ENCODE measurements at places on chromosomes 1 and 21.

- DNase-seq, result peak; percentile 99
These were observed 207.4 kb upstream of the RUNX1 start for GRCh38 chr21:35256468-35256988.

GRCh38 chr1:65772607-65773006, 20.1 kb upstream of the PDE4B start:
- DNase-seq, result no peak

DNA sequence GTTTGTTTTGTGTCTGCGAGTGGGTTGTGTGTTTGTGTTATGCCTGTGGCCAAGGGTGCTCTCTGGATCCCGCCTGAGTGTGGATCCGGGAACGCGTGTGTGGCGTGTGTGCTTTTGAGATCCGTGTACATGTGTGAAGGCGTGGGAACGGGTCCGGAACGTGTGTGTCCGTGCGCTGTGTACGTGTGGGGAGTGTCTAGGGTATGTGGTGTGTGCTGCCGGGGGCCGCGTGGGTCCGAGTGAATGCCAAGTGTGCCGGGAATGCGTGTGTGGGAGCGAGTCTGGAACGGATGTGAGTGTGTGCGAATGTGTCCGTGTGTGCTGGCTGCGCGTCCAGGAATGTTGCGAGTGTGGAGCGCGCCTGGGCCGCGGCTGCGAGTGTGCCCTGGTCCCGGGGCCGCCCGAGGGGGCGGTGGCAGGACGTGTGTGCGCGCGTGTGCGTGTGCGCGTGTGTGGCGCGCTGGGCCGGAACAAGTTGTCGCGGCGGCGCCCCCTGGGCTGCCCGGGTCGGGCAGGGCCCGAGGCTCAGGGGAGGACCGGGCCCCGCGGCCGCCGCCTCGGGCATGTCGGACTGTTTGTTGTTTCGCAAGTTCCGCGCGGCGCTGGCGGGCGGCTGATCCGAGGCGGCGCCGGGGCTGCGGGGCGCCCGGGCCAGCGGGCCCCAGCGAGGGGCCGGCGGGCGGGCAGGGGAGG, 953 bp downstream of the PTPRU start:
- DNase-seq, result peak; percentile 49

- DNase-seq, result no peak
These were observed 15.3 kb downstream of the LURAP1 start for GRCh38 chr1:46218443-46218842.

DNA sequence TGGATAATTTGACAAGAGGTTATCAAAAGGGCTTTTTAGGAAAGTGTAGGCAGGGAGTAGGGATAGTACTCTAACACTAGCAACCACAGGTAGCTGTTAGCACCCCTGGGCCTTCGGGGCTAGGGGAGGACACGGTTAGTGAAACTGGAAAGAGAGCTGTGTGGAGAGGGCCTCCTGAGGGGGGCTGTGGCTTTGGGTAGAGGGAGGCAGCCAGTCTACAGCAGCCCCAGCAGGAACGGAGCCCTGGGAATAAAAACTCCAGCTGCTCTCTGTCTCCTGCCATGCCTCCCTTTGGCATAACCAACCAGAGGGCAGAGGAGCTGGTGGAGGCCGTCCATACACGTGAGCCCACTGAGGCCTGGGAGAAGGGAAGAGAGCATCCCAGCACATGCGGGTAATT, 223.2 kb downstream of the FOXD2 start:
- no peak for DNase-seq

DNA sequence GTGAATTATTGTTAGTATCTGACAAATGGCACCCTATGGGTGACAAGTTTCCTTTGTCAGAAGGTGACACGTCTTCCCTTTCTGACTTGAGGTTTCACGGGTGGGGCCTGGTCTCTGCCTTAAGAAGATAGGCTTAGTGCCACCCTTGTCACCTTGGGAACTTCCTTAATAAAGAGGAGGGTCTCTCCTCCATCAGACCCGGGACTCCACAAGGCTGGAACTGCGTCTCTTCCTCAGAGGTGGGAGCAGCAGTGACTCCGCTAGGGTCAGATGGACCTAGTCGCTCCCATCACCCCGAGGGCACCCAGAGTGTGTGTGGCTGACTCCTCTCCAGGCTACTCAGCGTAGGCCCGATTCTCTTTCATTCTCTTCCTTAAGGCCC, 774 bp upstream of the WDTC1 start:
- no peak for DNase-seq
